IgD-negative memory B cell (primary cell): ENCODE measurements at places on chromosomes 2 and 18. TPM values are rescaled to one million over a fixed set of nuclear protein-coding genes. Genes with fewer than 3 reads are reported as not detected.

Gene NBEAL1
- polyA plus RNA-seq = 4.9 TPM

Gene CXCR1
- 0.35 TPM for polyA plus RNA-seq

Gene PRPF40A
- 114 TPM for polyA plus RNA-seq

Gene RTP5
- polyA plus RNA-seq = not detected

Gene SPTBN1
- 57.8 TPM for polyA plus RNA-seq

Gene ACTR3
- 432 TPM for polyA plus RNA-seq

Gene ASXL3
- polyA plus RNA-seq = not detected

Gene TMEM198
- 0.28 TPM for polyA plus RNA-seq

Gene GAL3ST2
- polyA plus RNA-seq = not detected

Gene ERBB4
- not detected for polyA plus RNA-seq

Gene NDUFV2
- polyA plus RNA-seq = 144 TPM

Gene VIT
- 0.09 TPM for polyA plus RNA-seq

Gene SLC9A4
- polyA plus RNA-seq = not detected

Gene ZBTB7C
- polyA plus RNA-seq = not detected

Gene DCAF17
- 13.3 TPM for polyA plus RNA-seq

Gene LRRTM4
- not detected for polyA plus RNA-seq

Gene NYAP2
- not detected for polyA plus RNA-seq

Gene GPR45
- not detected for polyA plus RNA-seq

Gene FBLN7
- 0.20 TPM for polyA plus RNA-seq

Gene SERPINB5
- not detected for polyA plus RNA-seq

Gene OXER1
- polyA plus RNA-seq = 0.63 TPM

Gene CD8A
- polyA plus RNA-seq = 1.4 TPM

Gene POTEI
- polyA plus RNA-seq = not detected

Gene NDUFB3
- 188 TPM for polyA plus RNA-seq

Gene KLHL30
- not detected for polyA plus RNA-seq

Gene FIGN
- polyA plus RNA-seq = not detected

Gene IL36B
- polyA plus RNA-seq = not detected

Gene ANAPC1
- 20.7 TPM for polyA plus RNA-seq

Gene PJVK
- polyA plus RNA-seq = 0.15 TPM

Gene SCN2A
- 0.06 TPM for polyA plus RNA-seq

Gene RBKS
- 7.5 TPM for polyA plus RNA-seq

Gene POTEC
- not detected for polyA plus RNA-seq

Gene EDAR
- 0.26 TPM for polyA plus RNA-seq

Gene DUSP2
- polyA plus RNA-seq = 55.6 TPM

Gene SP100
- polyA plus RNA-seq = 288 TPM

Gene COLEC11
- not detected for polyA plus RNA-seq

Gene PRKAG3
- polyA plus RNA-seq = not detected

Gene TXNDC2
- polyA plus RNA-seq = not detected

Gene LYG1
- 0.48 TPM for polyA plus RNA-seq

Gene GALNT3
- polyA plus RNA-seq = 4.1 TPM

Gene PDE1A
- polyA plus RNA-seq = not detected

Gene LRRC30
- not detected for polyA plus RNA-seq

Gene FZD7
- polyA plus RNA-seq = 0.19 TPM

Gene KIF1A
- polyA plus RNA-seq = not detected

Gene ONECUT2
- polyA plus RNA-seq = not detected

Gene SLC19A3
- not detected for polyA plus RNA-seq

Gene GYPC
- polyA plus RNA-seq = 111 TPM

Gene MDH1B
- not detected for polyA plus RNA-seq

Gene FAM136A
- 38.4 TPM for polyA plus RNA-seq

Gene ADCYAP1
- not detected for polyA plus RNA-seq

Gene NAPG
- 15.0 TPM for polyA plus RNA-seq

Gene B3GNT7
- polyA plus RNA-seq = 3.3 TPM

Gene RBM44
- 0.11 TPM for polyA plus RNA-seq

Gene CCBE1
- polyA plus RNA-seq = not detected
